Hematopoietic multipotent progenitor cell treated with erythropoietin and hydrocortisone succinate and interleukin-3 and kit ligand, for 6 days (in vitro differentiated cells): ENCODE measurements at places on chromosomes 1 and 21.

GRCh38 chr1:28173151-28173979 lies 3.1 kb downstream of the PTAFR start:
- DNase-seq = no peak

DNA sequence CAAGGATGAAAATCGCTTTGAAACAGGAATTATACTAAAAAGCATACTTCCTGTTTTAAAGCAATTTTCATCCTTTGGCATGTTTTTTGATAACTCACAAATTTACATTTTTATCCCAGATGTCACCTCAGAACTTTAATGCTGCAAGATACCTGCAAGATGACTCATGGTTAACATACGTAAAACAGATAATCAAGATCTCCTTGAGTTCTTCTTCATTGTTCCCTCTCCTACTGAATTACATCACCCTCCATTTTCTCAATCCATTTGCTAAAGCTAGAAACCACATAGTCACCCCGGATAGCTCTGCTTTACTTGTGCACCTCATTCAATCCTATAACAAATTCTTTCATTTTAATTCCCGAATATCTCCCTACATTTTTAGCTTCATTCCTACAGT lies 1114.2 kb downstream of the PLA2G4A start:
- DNase-seq = no peak

GRCh38 chr1:2921970-2922686 lies 99.1 kb upstream of the ACTRT2 start:
- DNase-seq = peak; percentile 40

- no peak for DNase-seq
Observed at GRCh38 chr21:46131588-46131837, 23.9 kb downstream of the FTCD start.

- DNase-seq = no peak
Observed at GRCh38 chr1:171596119-171596518, 25.9 kb upstream of the MYOCOS start.

DNA sequence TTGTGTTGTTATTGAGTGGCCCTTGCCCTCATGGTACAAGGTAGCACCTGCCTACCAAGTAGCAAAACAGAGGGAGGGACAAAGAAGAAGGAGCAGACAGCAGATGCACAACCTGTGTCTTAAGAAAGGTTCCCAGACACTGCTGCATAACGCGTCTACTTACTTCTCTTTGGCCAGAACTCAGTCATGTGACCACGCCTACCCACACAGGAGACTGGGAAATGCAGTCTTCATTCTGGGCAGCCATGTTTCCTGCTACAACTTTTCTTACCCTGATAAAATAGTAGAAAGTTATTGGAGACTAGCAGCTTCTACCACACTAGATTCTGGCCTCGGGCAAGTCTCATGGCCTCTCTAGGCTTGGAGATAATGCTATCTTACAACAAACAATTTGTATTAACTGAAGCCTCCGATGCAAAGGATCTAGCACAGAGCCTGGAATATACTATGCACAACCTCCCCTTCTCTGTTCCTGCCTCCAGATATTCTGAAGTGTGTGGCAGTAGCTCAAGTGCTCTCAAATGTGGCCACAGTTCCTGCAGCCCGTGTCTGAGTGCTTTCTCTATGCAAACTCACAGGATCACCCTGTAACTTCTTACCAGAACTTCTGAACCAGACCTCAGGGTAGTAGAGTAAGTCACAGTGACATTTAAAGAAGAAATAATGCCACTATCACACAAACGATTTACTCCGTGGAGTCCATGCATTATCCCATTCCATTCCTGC lies 34.1 kb upstream of the BTG2 start:
- peak; percentile 92 for DNase-seq

GRCh38 chr1:212166244-212166643 lies 119.0 kb upstream of the PPP2R5A start:
- DNase-seq = no peak

- DNase-seq = no peak
Observed at GRCh38 chr1:171141688-171142415, 43.2 kb upstream of the FMO2 start.

DNA sequence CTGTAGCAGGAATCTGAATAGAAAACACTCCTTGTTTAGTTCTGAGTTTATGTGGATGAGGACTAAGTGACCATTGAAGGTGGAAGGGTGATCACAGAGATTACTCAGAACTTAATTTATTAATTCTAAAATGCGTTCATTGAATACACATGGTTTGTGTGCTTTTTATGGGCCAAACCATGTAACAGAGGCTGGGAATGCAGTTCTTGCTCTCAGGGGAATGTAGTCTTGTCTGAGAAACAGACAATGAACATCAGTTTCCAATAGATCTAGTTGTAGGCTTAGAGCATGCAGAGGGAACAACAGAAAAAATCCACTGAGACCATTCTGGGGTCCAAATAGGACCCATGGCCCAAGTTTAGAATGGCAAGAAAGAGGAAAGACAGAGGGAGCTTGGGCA lies 46.1 kb downstream of the ITSN1 start:
- DNase-seq = no peak

DNA sequence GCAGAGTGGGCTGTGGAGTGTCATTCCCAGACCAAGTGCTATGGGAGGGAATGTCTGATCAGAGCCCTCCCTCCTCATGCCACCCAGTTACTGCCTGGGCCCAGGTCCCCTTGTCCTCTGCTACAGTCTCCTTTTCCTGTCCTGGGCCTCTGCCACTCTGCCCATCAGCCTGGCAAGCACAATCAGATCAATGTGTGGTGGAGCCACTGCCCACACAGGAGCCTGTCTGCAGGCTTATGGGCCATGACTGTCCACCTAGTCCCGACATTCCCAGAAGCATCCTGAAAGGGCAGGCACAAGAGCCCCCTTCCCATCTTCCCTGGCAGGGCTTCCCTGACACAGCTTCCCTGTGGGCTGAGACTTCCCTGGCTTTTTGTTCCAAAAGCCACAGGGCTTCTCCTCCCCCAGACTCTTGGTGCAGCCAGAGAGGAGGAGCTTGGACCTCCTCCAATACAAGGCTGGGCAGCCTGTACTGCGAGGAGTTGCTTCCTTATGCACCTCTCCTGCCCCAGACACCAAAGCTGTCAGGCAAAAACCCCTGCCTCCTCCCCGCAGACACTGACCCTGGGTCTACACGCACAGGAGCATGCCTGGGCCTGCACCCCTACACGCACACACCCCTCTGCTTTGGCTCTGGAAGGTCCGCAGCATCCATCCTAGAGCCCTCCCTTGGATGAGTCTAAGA lies 29.2 kb upstream of the CNTN2 start:
- DNase-seq = peak; percentile 31

GRCh38 chr1:90114521-90115141 lies 119.7 kb downstream of the ZNF326 start:
- DNase-seq = peak; percentile 79

GRCh38 chr1:3500265-3500835 lies 45.9 kb downstream of the ARHGEF16 start:
- DNase-seq = no peak
